Activated CD8-positive, alpha-beta memory T cell treated with anti-CD3 and anti-CD28 coated beads for 36 hours (primary cell): ENCODE measurements at places on chromosomes 11 and 22. TPM values are rescaled to one million over a fixed set of nuclear protein-coding genes. Genes with fewer than 3 reads are reported as not detected.

CARD18 gene
- total RNA-seq, result not detected

RASSF7 gene
- 19.8 TPM for total RNA-seq

SLCO2B1 gene
- not detected for total RNA-seq

SLN gene
- not detected for total RNA-seq

VSTM5 gene
- not detected for total RNA-seq

SOX10 gene
- total RNA-seq, result not detected

DESI1 gene
- 91.6 TPM for total RNA-seq

SMTNL1 gene
- not detected for total RNA-seq

SEPTIN3 gene
- 0.55 TPM for total RNA-seq

ADORA2A gene
- 39.8 TPM for total RNA-seq

RCE1 gene
- 33.5 TPM for total RNA-seq

PRR33 gene
- 0.11 TPM for total RNA-seq

BTBD18 gene
- not detected for total RNA-seq

TREH gene
- not detected for total RNA-seq

ADM2 gene
- total RNA-seq, result 7.0 TPM

MOGAT2 gene
- not detected for total RNA-seq

ACR gene
- total RNA-seq, result not detected

CTR9 gene
- 50.6 TPM for total RNA-seq

FAM180B gene
- 0.15 TPM for total RNA-seq

C11orf52 gene
- not detected for total RNA-seq

LDHAL6A gene
- total RNA-seq, result not detected

HTR3A gene
- not detected for total RNA-seq

MYO7A gene
- not detected for total RNA-seq

RELA gene
- 80.2 TPM for total RNA-seq

RIBC2 gene
- total RNA-seq, result 13.3 TPM

RBMXL2 gene
- not detected for total RNA-seq

ANGPTL5 gene
- total RNA-seq, result not detected

CELSR1 gene
- 0.10 TPM for total RNA-seq

CHRNA10 gene
- 1.4 TPM for total RNA-seq

A4GALT gene
- not detected for total RNA-seq

CYTH4 gene
- 16.4 TPM for total RNA-seq
